Ammon's horn (tissue), 1 donor: ENCODE measurements at places on chromosomes 6 and 20.
A peak's percentile ranks its signal among the peaks of the same experiment; 100 is the strongest.

- no peak for DNase-seq
Observed at GRCh38 chr20:706366-706885, 30.8 kb upstream of the SCRT2 start.

- DNase-seq: peak; percentile 45
Observed at GRCh38 chr20:33076662-33077372, 2.6 kb upstream of the BPIFB4 start.

- DNase-seq: peak; percentile 44
Observed at GRCh38 chr6:27867051-27867944, 44.9 kb downstream of the OR2B2 start.

DNA sequence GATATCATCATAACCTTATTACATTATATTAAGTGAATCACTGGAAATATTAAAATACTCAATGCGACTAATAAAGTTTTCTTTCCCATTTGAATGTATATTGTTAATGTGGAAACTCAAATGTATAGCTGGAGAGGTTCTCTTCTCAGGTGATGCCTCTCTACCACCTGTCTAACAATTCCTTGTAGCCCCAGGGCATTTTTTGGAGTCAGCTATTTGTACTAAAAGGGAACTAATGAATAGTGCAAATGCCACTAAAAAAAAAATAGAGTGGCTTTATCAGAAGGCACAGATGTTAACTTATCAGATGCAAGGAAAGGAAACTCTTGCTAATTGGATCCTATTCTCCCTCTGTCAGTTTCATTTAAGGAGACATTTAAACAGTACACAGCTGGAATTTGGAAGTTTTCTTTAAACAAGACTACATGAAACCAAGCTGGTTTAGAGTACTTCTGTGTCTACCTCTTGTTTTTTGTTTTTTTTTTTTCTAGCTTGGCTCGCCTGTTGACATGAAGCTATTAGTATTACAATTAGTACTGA is 897.0 kb upstream of the SLC35B3 start:
- DNase-seq: no peak

DNA sequence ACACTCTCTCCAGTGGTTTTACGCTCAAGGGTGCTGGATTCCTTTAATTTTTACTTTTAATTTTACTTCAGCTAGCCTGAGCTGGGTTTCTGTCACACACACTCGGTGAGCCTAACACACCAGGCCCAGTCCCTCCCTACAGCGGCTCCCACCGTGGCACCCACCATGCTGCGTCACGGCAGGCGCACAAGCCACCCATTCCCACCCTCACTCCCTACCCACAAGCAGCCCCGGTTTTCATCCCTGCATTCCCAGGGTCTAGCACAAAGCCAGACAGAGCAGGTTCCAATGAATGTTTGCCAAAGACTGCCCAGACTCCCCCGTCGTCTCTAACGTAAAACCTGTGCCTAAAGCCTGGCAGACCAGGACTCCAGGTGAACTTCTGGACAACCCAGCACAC is 50.3 kb downstream of the MYH7B start:
- no peak for DNase-seq

GRCh38 chr6:22194188-22194921 is 102.5 kb downstream of the PRL start:
- no peak for DNase-seq

GRCh38 chr6:33442283-33442682 is 12.1 kb upstream of the ZBTB9 start:
- DNase-seq: no peak

- no peak for DNase-seq
Observed at GRCh38 chr20:9403448-9403847, 110.9 kb upstream of the LAMP5 start.

DNA sequence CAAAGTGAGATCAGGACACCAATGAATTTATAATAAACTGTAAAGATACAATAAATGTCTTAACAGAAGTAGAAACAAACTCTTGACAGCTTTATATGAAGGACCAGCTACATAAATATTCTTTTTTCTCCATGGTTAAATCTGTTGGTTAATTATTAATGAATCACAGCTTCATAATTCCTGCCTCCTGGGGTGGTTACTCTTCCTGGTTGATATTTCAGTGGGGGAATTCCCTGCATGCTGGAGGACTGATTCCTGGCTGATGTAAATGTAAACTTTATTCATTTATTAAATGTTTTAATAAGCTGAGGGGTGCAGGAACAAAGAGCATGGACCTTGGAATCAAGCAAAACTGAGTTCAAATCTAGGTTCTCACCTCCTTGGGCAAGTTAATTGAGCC is 16.2 kb upstream of the RCAN2 start:
- no peak for DNase-seq

DNA sequence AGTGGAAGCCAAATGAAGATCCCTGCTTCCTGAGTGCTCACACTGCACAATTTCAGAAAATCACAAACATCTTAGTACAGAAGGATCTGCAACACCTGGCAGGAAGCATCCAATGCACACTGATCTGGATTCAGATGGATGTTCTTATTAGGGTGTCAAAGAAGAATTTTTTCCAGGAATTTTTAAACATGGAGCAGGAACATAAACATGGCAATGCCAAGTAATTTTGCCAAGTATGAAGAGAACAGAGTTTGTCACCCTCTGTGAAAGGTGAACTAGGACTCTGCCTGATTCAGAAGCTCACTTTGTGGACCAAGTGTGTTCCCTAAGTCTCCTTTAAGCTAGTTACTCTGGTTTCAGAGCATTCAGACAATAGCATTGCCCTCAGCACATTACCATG is 208.5 kb downstream of the EPHA7 start:
- DNase-seq: no peak
